ENCODE measurements at places on chromosomes 1 and 21. TPM values are rescaled to one million over a fixed set of nuclear protein-coding genes. Genes with fewer than 3 reads are reported as not detected.

The KCNE2 gene
- not detected for total RNA-seq

The SELP gene
- total RNA-seq, result not detected

The C1orf87 gene
- total RNA-seq, result not detected

GRCh38 chr1:3943806-3944577 is 43.9 kb upstream of the C1orf174 start:
- no peaks in the 10 kb centered on the region for H3K27me3 ChIP-seq
- no peaks in the 10 kb centered on the region for H3K36me3 ChIP-seq
- no peak overlapping the region for H3K4me3 ChIP-seq

- no peaks in the 10 kb centered on the region for H3K27me3 ChIP-seq
- H3K4me3 ChIP-seq, result no peak overlapping the region
- peaks cover 19% of the 10 kb centered on the region for H3K4me1 ChIP-seq
- H3K36me3 ChIP-seq, result no peaks in the 10 kb centered on the region
- H3K27ac ChIP-seq, result peak overlapping the region; percentile 76
Measured at GRCh38 chr1:235999259-235999925, 65.5 kb downstream of the NID1 start.

DNA sequence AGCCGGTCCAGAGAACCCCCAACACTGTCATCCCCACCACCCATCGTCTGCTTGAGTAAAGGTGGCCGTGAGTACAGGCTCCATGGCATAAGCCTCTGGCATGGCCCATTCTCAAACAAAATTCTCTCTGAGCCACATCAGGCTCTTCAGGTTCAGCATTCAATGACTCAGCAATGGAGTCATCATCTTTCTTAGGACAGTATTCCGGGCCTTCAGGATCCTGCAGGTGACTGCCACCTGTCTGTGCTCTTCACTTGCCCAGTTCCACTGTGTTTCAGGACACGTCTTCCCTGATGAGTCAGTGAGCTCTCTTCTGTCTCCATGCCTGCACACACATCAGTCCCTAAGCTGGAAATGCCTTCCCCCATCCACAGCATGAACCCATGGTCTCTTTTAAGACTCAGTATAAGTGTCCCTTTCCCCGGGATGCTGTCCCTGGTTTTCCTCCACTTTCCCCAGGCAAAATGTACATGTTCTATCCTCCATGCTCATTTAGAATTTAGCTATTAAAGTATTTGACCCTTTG is 81.1 kb upstream of the FGGY start:
- no peaks in the 10 kb centered on the region for H3K36me3 ChIP-seq
- DNase-seq, result no peak
- no peak overlapping the region for H3K4me3 ChIP-seq

GRCh38 chr21:14968029-14968428 is 96.8 kb downstream of the NRIP1 start:
- H3K4me3 ChIP-seq, result no peak overlapping the region
- H3K27me3 ChIP-seq, result no peaks in the 10 kb centered on the region
- H3K36me3 ChIP-seq, result peaks cover 46% of the 10 kb centered on the region
- peaks cover 16% of the 10 kb centered on the region for H3K4me1 ChIP-seq

- peak; percentile 77 for DNase-seq
- peaks cover 47% of the 10 kb centered on the region for H3K36me3 ChIP-seq
- H3K27ac ChIP-seq, result peak overlapping the region; percentile 87
- no peak overlapping the region for H3K4me3 ChIP-seq
- H3K4me1 ChIP-seq, result peaks cover 13% of the 10 kb centered on the region
- H3K27me3 ChIP-seq, result no peaks in the 10 kb centered on the region
Measured at GRCh38 chr21:32336711-32337110, 38.1 kb downstream of the MRAP start.
